ENCODE measurements at places on chromosomes 16 and 17.

DNA sequence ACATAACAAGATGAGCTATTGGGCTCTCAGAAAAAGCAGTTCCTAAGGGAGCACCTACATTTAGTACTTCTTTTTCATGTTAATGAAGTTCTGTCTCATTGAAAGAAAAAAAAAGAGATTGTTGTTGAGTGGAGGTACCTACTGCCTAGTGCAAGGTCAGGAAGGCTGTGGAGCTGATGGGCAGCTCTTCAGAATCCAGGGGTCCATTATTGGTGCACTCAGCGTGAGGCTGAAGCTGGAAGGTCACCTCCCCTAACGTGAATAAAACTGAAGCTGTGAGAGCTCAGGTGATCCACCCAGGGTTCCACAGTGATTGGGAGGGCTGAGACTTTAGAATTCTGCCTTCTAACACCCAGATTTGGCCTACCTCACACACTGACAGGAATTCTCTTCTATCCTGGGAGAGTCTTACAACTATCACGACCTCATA, 153.9 kb upstream of the TBX2 start:
- no peak for DNase-seq

DNA sequence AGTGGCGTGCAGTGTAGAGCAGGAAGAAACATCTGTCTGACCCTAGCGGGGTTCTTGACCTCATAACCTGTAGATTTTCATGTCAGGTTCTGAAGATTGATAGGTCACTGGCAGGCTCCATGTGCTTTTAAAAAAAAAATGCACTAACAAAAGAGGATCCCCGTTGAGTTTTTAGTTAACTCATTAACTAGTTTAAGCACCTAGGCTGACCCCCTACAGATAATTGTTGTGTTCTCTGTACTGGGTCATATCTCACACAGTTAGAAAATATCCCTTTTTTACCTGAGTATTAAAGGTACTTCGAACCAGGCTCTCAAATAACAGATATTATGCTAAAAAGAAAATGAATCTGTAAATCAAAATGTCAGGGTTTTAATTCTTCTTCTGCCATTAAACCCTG, 676.6 kb downstream of the CDH11 start:
- DNase-seq, result no peak

- DNase-seq, result no peak
These were observed 265.5 kb downstream of the PARN start for GRCh38 chr16:14364386-14365199.

- DNase-seq, result no peak
These were observed 42.3 kb downstream of the C16orf82 start for GRCh38 chr16:27108826-27109665.

- peak; percentile 48 for DNase-seq
These were observed 529.1 kb downstream of the MAF start for GRCh38 chr16:79071424-79071823.

DNA sequence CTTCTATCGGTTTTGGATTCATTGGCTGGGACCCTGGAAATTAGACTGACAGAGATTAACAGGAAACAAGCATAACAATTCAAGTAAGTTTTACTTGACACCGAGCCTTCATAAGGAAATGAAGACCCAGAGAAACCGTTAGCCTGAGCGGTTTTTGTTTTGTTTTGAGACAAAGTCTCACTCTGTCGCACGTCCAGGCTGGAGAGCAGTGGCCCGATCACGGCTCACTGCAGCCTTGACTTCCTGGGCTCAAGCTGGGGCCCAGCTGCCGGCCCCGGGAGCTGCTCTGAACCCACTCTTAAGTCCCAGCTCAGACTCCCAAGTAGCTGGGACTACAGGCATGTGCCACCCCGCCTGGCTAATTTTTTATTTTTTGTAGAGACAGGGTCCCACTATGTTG, 321.3 kb downstream of the SEC14L1 start:
- no peak for DNase-seq

GRCh38 chr17:41864498-41864835, 756 bp downstream of the KLHL11 start:
- DNase-seq, result no peak

GRCh38 chr16:22075776-22076175, 16.6 kb upstream of the VWA3A start:
- no peak for DNase-seq

GRCh38 chr16:24670623-24671454, 58.6 kb upstream of the TNRC6A start:
- peak; percentile 78 for DNase-seq

GRCh38 chr16:57304169-57305061, 19.9 kb upstream of the PLLP start:
- peak; percentile 37 for DNase-seq

DNA sequence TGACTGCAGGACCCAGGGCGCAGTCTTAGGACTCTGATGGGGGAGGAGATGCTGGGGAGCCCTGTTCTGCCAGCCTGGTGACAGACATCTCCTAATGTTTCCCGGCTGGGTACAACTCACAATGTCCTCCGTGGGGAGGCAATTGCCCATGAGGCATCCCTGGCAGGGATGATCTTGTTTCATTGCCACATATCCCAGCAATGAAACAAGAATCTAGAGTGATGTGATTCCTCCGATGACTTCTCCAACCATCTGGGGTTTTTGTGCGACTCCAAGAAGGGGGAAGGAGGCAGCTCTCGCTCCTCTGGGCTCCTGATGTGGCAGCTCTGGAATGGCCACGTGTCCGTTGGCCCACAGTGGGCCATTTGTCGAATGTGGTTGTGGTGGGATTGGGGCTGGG, 255.8 kb downstream of the SEC14L1 start:
- DNase-seq, result no peak

DNA sequence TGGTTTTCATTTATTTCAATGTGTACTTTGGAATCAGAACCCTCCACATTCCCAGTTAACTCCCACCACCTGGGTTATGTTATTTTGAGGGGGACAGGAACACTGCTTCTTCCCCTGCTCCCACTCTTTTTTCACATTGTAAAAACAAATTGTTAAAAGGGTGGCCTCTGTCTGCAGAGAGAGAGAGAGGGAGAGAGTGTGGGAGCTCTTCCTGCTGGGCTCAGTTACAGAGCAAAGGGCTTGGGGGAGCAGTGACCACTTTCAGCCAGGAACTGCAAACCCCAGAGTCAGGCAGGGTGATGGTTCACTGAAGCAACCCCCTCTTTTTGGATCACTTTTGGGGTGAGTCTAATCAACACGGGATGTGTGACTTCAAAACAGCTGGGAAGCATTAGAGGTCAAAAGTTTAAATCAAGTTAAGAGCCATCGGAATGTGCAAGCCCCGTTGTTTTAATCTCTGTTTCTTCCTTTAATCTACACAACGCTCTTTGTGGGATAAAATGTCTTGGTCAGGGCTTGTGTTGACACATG, 577.0 kb upstream of the CDH11 start:
- peak; percentile 55 for DNase-seq

DNA sequence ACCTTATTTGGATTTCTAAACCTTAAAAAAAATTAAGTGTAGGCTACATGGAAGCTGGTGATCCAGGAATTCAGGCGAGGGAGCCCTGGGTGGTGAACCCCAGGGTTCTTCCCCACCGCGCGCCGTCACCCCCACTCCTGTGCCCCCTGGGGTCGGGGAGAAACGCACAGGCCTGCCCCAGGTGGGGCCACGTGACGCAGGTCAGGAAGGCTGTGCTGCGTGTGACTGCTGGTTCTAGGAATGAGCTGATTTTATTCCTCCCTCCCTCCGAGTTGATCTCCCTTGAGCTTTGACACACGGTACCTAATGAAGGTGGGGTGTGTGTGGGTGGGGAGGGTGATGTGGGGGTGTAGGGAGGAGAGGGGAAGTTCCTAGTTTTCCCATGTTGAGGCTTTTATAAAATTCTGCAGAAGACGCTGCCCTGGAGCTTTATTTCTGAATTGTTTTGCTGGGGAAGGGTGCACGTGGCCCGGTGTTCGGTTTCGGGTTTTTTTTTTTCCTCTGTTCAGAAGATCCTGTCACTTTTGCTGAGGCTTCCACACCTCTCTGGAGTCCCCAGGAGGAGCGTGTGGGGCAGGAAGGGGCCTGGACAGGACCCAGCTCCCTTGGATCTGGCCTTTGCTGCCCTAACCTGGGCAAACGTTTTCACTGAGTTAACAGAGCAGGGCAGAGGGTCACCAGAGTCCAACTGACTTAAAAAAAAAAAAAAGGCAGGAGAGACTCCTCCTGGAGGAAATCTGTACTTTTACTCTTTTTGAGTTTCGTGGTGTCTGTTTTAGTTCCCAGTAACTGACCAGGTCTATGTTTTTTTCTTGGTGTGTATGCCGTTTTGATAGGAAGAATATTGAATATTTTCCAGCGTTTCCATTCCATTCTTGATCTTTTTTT, 55.8 kb upstream of the GSE1 start:
- DNase-seq, result no peak

- DNase-seq, result no peak
These were observed 13.8 kb downstream of the KCTD19 start for GRCh38 chr16:67312719-67313118.

DNA sequence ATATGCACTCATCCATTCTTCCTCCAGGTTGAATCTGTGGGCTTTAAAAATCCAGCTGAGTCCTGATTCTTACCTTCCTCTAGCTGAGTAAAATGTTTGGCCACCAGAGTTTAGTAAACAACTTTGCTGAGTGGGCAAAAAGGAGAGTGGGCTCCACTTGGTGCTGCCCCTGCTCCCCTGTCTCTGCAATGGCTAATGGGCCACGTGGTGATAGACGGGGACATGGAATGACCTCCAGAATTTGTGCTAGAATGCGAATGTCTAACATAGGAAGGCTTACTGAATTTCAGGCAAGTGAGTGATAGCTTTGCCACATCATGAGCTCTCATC, 137.3 kb upstream of the CES5A start:
- DNase-seq, result no peak

DNA sequence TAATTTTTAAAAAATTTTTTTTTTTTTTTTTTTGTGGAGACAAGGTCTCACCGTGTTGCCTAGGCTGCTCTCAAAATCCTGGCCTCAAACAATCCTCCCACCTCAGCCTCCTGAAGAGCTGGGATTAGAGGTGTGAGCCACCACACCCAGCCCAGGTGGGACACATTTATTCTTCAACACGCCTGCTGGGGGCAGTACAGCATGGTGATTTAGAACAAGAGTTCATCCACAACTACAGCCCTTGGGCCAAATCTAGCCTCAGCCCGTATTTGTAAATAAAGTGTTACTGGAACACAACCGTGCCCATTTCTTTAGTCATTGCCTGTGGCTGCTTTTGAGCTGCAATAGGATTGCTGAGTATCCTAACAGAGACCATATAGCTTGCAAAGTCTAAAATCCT, 92.8 kb downstream of the KATNIP start:
- DNase-seq, result no peak

GRCh38 chr16:53323924-53324323, 110.3 kb upstream of the RBL2 start:
- DNase-seq, result no peak

GRCh38 chr17:72334205-72334604, 213.4 kb downstream of the SOX9 start:
- DNase-seq, result no peak

DNA sequence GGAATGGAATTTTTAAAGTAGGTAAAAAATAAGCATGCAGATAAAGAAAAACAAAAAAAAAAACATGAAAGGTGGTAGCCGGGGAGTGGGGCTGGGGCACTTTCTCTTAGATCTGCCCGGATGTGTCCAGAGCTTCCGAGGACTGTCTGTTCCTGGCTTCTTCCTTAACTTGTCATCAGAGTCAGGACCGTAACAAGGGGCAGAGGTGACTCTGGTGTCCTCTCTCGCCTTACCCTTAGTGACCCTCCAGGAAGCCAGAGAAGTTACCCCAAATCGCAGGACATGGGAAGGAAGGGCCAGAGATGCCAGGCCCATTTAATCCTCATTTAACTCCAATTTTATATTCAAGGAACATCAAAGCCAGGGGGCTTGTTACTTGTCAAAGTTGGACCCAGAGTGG, 115.5 kb downstream of the ABCC6 start:
- DNase-seq, result no peak

- DNase-seq, result no peak
These were observed 164.6 kb downstream of the CDH11 start for GRCh38 chr16:64957246-64957645.

DNA sequence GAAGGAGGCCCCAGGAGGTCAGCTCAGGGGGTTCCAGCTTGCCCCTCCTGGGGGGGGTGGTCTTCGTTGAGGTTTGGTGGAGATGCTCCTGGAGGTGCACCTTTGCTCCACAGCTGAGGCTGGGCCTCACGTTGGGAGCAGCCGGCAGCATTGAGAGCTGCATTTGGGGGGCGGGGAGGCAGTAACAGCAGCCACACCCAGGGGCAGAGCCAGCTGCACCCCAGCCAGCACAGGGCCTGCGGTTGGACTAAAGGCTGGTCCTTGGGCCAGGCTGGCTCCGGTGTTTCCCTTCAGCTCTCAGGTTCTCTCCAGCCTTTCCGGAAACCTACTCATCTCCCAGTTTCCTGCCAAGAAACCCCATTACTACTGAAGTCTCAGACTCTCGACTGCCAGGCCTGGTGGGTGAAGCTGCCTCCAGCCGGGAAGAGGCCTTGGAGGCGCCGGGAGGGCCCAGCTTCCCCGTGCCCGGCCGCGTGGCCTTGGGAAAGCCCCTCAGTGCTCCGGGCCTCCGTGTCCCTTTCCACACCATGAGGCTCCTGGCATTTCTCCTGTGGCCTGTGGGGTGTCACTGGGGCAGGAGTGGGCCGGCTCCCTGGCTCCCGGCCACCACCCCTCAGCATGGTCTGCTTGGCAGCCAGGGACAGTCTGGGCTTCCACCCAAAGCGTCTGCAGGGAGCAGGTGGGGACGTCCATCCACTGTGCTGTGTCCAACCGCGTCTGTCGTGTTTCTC, 14.0 kb upstream of the BAIAP2 start:
- peak; percentile 84 for DNase-seq

DNA sequence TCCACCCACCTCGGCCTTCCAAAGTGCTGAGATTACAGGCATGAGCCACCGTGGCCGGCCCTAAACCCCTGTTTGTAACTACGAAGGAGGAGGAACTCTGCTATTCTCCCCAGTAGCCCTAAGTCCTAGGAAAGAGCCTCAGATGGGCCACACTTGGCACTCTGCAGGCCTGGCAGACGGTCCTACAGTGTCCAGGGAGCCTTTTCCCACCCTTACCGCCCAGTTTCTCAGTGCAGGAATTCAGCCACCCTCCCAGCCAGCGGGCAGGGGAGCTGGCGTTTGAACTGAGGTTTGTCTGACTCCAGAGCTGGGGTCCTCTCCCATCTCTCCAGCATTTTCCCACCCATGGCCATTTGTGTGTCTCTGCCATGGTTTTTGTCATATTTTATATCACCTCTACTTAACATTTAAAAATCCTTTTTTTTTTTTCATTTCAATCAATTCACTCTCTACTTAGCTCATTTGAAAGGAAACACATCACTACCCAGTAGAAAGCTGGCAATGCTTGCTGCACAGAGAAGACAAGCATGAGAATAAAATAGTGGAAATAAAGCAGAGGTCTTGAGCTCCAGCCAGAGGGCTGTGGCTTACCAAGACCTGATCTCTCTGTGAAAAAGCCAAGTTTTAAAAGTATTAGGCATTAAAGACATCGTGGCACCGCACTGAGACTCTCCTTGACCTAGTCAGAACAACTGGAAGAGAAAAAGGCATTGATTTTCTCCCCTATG, 34.9 kb downstream of the BCO1 start:
- DNase-seq, result no peak

GRCh38 chr17:28101919-28102318, 59.4 kb downstream of the NLK start:
- no peak for DNase-seq

GRCh38 chr16:88645455-88645854, 5.4 kb downstream of the CYBA start:
- DNase-seq, result no peak
